Lung microvascular endothelial cell (primary cell): ENCODE measurements at places on chromosomes 1 and 21. TPM values are rescaled to one million over a fixed set of nuclear protein-coding genes. Genes with fewer than 3 reads are reported as not detected.

Gene ITGB2
- total RNA-seq: 0.20 and 0.22 TPM in 2 replicates

Gene UBR4
- total RNA-seq: 66.3 and 71.4 TPM in 2 replicates

Gene ST6GALNAC5
- total RNA-seq: not detected in 2 replicates

Gene CELA2B
- not detected in 2 replicates for total RNA-seq

Gene ACTL8
- total RNA-seq: not detected in 2 replicates

Gene RGS8
- not detected in 2 replicates for total RNA-seq

Gene CBR3
- 0.60 and 2.4 TPM in 2 replicates for total RNA-seq

Gene LHX8
- total RNA-seq: not detected in 2 replicates

Gene DNM3
- 1.1 and 4.0 TPM in 2 replicates for total RNA-seq

Gene PTPN7
- not detected in 2 replicates for total RNA-seq

Gene OR2T33
- not detected in 2 replicates for total RNA-seq

Gene YTHDF2
- 60.1 and 76.0 TPM in 2 replicates for total RNA-seq

Gene SLAMF9
- not detected in 2 replicates for total RNA-seq
